Stimulated activated CD8-positive, alpha-beta memory T cell treated with anti-CD3 and anti-CD28 coated beads, Interleukin-7, amount 100 ng/mL, for 1 hour (primary cell): ENCODE measurements at places on chromosomes 5 and 9.

- DNase-seq, result no peak
Measured at GRCh38 chr5:148699028-148699427, 44.7 kb upstream of the HTR4 start.

DNA sequence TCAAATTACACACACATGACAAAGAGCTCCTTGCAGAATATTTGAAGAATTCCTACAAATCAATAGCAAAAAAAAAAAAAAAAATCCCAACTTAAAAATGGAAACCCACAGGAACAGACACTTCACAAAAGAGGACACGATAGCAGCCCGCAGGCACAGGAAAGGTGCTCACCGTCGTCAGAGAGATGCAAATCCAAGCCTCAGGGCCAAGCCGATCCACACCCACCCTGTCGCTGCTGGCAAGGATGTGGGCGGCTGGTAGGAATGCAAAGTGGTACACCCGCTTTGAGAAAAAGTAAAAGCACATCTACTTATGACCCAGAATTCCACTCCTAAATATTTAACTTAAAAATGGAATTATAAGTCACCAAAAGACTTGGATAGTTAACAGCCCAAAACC, 10.8 kb downstream of the LCN9 start:
- DNase-seq, result no peak

GRCh38 chr5:103057208-103058130, 62.5 kb downstream of the GIN1 start:
- no peak for DNase-seq

- no peak for DNase-seq
Measured at GRCh38 chr5:151684690-151685361, 1.9 kb downstream of the SPARC start.

DNA sequence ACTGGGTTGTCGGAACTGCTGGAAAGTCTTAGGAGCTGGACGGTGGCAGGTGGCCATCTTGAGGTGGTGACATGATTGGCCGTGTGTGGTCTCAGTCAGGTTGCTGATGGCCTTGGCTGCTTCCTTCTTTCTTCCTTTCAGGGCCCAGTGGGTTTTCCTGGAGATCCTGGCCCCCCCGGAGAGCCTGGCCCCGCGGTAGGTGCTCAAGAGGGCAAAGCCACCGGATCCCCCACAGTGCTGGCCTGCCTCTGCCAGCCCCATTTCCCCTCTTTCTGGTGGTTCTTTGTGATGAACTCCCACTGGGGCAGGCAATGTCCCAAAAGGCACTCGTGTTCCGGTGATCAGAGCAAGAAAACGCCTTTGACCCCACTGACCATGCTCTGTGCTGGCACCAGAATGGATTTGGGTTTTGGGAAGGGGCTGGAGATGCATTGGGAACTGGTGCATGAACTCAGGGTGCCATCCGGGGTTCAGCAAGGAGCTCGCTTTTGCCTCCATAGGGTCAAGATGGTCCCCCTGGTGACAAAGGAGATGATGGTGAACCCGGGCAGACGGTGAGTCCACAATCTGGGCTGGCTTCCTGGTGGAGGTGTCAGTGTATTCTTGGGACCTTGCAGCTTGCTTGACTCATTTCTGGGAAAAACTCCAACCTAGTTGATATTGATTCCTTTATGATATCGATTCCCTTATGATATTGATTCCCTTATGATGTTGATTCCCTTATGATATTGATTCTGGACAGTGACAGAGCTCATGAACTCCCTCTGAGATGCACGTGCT, 65.0 kb upstream of the FCN2 start:
- no peak for DNase-seq

DNA sequence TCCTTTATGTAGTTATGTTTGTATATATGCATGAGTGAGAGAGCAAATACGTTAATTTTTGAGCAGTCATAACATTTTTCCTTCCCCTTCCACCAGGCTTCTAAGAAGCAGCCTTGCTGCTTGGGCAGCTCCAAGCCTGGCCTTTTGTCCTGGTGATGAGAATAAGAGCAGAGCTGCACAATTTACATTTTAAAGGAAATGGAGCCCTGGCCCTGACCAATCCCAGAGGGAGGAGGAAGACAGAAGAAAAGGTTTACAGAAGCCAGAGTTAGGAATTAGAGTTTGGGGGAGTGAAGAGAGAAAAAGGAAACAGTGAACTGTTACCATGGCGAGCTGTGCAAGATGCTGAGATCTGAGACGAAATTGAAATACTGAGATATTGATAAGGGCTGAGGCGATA, 25.3 kb upstream of the EFNA5 start:
- DNase-seq, result no peak

- DNase-seq, result no peak
Measured at GRCh38 chr9:84955971-84956370, 286.4 kb downstream of the NTRK2 start.

DNA sequence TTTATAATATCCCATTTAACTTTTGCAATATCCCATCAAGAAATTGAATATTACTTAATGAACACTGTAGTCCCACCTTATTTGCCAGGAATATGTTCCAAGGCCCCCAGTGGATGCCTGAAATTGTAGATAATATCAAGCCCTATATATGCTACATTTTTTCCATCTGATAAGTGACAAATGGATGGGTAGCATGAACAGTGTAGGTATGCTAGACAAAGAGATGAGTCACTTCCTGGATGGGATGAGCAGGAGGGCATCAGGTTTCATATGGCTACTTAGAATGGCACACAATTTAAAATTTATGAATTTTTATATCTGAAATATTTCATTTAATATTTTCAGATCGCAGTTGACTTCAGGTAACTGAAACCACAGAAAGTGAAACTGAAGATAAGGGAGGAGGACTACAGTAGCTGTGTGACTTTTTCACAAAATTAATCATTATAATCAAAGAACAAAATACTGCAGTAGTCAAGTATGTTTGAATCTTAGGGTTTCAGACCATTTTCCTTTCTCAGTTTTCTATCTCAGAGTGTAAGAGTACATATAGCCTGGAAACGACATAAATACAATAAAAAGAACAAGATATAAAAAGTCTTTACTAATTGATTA, 636.4 kb upstream of the ARRDC3 start:
- DNase-seq, result no peak

- DNase-seq, result no peak
Measured at GRCh38 chr5:168611165-168611564, 32.0 kb upstream of the PANK3 start.

DNA sequence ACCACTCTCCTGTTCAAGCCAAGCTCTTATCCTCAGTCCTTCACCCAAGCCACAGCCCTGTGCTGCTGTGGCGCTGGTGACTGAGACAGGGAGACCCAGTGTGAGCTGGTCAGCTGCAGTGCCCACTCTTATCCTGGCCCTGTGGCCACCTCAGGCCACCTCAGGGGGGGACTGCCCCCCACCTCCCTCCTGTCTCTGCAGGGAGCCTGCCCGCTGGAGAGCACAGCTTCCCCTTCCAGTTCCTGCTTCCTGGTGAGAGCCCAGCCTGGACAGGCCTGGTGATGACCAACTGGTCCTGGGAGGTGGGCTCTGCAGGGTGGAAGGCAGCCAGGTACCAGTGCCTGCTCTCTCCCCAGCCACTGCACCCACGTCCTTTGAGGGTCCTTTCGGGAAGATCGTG, 5.5 kb upstream of the EHMT1 start:
- no peak for DNase-seq

GRCh38 chr9:16921855-16922254, 51.4 kb upstream of the BNC2 start:
- DNase-seq, result no peak

DNA sequence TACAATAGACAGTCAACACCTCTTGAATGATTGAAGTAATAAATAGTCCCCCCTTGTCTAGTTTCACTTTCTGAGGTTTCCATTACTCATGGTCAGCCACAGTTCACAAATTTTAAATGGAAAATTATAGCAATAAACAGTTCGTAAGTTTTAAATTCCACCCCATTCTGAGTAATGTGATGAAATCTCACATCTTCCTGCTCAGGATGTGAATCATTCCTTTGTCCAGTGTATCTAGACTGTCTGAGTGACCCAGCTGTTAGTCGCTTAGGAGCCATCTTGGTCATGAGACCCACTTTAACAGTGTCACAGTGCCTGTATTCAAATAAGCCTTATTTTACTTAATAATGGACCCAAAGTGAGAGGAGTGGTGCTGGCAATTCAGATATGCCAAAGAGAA, 311.6 kb upstream of the PRR16 start:
- DNase-seq, result no peak

GRCh38 chr5:158117467-158118160, 258.7 kb upstream of the CLINT1 start:
- no peak for DNase-seq

- DNase-seq, result no peak
Measured at GRCh38 chr5:115429345-115429940, 115.1 kb downstream of the FEM1C start.

GRCh38 chr5:14061106-14061505, 82.0 kb upstream of the TRIO start:
- DNase-seq, result no peak

GRCh38 chr9:134781591-134782302, 98.9 kb upstream of the FCN2 start:
- no peak for DNase-seq

DNA sequence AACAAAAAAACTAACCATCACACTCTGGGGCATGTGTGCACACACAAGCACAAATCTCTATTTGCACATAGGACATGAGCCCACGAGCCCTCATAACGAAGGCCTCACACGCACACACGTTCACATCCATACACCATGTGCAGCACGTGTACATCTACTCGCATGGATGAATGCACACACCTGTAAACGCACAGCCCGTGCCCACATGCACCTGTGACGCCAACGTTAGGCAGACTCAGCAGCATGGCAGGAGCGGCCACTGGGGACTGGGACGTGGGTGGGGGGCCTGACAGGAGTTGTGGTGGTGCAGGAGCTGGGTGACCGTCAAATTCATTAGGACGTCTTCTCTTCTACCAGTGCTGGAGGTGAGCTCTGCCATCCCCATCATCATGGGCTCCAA, 3.2 kb downstream of the SLC34A1 start:
- DNase-seq, result no peak

DNA sequence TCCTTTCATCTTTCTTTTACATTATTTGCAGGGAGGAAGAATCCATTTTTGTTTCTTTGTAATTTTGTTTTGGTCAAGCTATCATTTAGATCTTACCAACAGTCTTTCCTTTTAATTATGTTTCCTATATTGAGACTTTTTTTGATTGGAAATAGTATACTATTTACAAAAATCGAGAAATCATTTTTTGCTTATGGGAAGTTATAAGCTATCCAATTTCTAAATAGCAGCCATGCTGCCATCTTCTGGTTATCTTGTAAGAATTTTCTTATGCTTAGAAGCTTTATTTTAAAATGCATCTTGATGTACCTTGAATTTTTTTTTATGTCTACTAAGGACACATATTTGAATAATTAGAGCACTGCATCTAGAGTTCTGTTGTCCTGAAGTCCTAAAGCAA, 821.2 kb downstream of the PTPRD start:
- DNase-seq, result no peak

DNA sequence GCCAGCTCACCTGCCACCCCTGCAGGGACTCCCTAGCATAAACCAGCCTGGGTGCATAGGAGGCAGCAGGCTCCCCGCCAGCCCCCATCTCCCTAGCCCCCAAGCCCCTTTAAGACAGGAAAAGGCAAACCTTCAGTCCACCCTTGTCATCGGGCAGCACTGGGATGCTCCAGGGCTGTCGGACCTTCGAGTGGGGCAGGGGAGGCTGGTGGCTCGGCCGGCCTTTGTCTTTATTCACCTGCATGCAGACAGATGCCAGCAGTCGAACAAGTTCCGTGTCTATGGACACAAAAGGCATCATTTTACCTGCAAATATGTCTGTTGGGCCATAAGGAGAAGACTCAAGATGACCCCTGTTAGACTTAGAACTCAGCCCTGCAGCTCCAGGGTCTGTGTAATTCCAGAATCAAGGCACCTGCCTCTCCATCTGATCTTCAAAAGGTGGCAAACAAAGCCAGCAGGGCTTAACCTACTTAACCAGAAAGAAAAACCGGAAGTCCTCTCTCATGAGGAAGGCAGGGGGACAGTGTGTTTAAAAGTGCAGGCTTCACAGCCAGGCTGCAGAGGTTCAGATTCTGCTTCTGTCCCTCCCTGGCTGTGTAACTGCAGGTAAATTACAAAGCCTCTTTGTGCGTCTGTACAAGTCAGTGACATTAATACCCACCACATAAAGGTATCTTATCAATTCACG, 16.2 kb downstream of the ANKS6 start:
- DNase-seq, result no peak

GRCh38 chr5:22465177-22465576, 388.0 kb downstream of the CDH12 start:
- no peak for DNase-seq
